Activated B cell treated with CpG ODN at 0.5 μM for 24 hours (primary cell): ENCODE measurements at places on chromosomes 1 and 21. TPM values are rescaled to one million over a fixed set of nuclear protein-coding genes. Genes with fewer than 3 reads are reported as not detected.

DNA sequence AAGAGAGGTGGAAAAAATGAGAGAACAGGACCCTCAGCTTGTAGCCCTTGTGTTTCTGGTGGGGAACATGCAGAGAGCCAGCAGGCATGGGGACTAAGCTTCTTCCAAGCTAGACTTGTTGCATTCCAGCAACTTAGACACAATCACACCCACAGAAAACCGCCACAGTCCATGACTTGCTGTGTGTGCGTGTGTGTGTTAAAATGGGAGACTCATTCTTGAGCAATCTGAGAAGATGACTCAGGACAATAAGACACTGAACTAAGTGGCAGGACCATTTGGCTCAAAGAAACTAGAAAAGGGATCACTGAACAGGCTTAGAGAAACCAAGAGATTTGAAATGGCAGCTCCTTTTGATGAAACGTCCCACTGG is 78.0 kb downstream of the HLX start:
- no peaks in the 10 kb centered on the region for H3K36me3 ChIP-seq
- no peaks in the 10 kb centered on the region for H3K4me1 ChIP-seq
- no peak overlapping the region for H3K4me3 ChIP-seq
- no peak overlapping the region for H3K27ac ChIP-seq
- no peak for DNase-seq

- H3K4me1 ChIP-seq, result peaks cover 2% of the 10 kb centered on the region
- no peaks in the 10 kb centered on the region for H3K36me3 ChIP-seq
- no peak overlapping the region for H3K27ac ChIP-seq
- no peaks in the 10 kb centered on the region for H3K27me3 ChIP-seq
- H3K4me3 ChIP-seq, result no peak overlapping the region
- no peak for DNase-seq
Observed at GRCh38 chr1:101367630-101368029, 130.8 kb downstream of the S1PR1 start.

GRCh38 chr1:221849110-221849509 is 107.2 kb upstream of the DUSP10 start:
- DNase-seq, result no peak
- H3K4me1 ChIP-seq, result peaks cover 2% of the 10 kb centered on the region
- H3K27ac ChIP-seq, result no peak overlapping the region
- H3K27me3 ChIP-seq, result no peaks in the 10 kb centered on the region
- H3K4me3 ChIP-seq, result no peak overlapping the region

- peaks cover 8% of the 10 kb centered on the region for H3K36me3 ChIP-seq
- no peak overlapping the region for H3K4me3 ChIP-seq
- no peaks in the 10 kb centered on the region for H3K27me3 ChIP-seq
- H3K4me1 ChIP-seq, result peaks cover 93% of the 10 kb centered on the region
- no peak overlapping the region for H3K27ac ChIP-seq
- no peak for DNase-seq
Observed at GRCh38 chr1:155008015-155008941, 5.7 kb downstream of the ZBTB7B start.

DNA sequence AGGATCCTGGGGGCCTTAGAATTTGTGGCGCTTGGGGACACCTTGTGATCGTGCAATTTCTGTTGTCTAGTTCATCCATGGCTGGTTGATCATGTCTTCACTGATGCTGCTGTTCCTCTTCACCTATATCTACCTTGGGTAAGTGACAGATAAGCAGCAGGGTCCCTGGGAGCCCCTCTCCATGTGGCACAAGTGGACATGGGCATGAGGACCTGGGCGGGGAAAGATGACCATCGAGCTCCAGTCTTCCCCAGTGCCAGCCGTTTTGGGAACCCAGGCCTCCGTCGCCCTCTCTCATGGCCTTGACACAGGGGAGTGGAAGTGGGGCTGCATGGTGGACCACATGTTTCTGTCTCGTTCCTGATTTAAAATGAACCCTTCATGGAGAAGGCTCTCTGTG is 17.6 kb downstream of the PSEN2 start:
- no peak overlapping the region for H3K27ac ChIP-seq
- DNase-seq, result no peak
- H3K4me1 ChIP-seq, result peaks cover 36% of the 10 kb centered on the region
- H3K4me3 ChIP-seq, result no peak overlapping the region
- peaks cover 28% of the 10 kb centered on the region for H3K36me3 ChIP-seq

GRCh38 chr1:184982002-184982954 is 8.0 kb upstream of the NIBAN1 start:
- no peak overlapping the region for H3K4me3 ChIP-seq
- no peak overlapping the region for H3K27ac ChIP-seq
- peak; percentile 62 for DNase-seq
- no peaks in the 10 kb centered on the region for H3K27me3 ChIP-seq
- peaks cover 5% of the 10 kb centered on the region for H3K4me1 ChIP-seq

DNA sequence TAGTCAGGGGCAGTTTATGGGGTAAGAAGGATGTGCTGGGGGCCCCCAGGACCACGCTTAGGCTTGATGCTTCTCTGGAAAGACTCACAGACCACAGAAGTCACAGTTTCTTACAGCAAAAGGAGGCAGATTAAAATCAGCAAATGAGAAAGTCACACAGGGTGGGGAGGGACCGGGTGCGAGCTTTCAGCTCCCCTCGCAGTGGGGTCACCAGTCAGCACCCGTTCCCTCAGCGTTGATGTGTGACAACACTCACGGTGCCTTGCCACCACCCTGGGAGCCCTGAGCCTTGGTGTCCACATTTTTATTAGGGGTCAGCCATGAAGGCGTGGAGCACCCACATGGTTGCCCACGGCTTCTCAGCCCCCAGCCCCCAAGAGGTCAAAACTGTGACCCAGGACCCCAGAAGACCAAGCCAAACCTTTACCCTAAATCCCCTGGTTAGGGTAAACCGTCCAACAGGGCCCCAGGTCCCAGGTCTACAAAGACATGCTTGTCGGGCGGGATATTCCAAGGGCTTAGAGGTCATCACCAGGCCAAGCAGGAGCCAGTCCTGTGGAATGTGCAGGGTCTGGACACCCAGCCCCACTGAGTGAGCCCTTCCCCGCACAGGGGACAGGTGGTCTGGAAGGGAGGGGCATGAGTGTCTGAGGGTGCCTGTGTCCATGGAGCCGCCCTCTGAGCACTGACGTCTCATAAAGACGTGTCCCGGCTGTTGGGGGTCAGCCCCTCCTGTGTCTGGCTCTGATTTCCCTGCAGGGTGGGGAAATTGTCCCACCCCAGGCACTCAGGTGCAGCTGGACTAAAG is 64.5 kb upstream of the ABCG1 start:
- H3K4me1 ChIP-seq, result peaks cover 3% of the 10 kb centered on the region
- H3K4me3 ChIP-seq, result no peak overlapping the region
- DNase-seq, result no peak
- H3K27ac ChIP-seq, result no peak overlapping the region

DNA sequence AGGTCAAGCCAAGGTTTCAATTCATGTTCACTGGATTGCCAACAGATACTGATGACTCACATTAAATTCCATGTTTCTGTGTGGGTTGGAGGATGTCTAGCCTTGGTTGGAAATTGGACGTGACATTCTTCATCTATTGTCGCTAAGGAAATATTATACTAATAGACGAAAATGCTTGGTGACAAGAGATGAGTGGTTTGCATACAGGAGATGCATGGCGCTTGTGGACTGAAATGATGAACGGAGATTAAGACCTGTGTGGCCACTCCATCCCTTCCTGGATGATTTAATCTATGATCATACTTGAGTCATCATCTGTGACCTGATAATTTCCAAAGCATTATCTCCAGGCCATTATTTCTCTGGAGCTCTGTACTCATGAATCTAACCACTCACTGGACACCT is 97.0 kb upstream of the CD34 start:
- H3K4me3 ChIP-seq, result no peak overlapping the region
- no peaks in the 10 kb centered on the region for H3K27me3 ChIP-seq
- no peak overlapping the region for H3K27ac ChIP-seq
- no peaks in the 10 kb centered on the region for H3K36me3 ChIP-seq
- H3K4me1 ChIP-seq, result no peaks in the 10 kb centered on the region

- no peak for DNase-seq
- no peak overlapping the region for H3K4me3 ChIP-seq
- no peaks in the 10 kb centered on the region for H3K27me3 ChIP-seq
- H3K36me3 ChIP-seq, result no peaks in the 10 kb centered on the region
Observed at GRCh38 chr1:34290831-34291230, 114.1 kb downstream of the C1orf94 start.

- peaks cover 2% of the 10 kb centered on the region for H3K27me3 ChIP-seq
- no peak overlapping the region for H3K4me3 ChIP-seq
Observed at GRCh38 chr1:50208315-50208714, 99.6 kb downstream of the ELAVL4 start.

- DNase-seq, result no peak
- peaks cover 6% of the 10 kb centered on the region for H3K27me3 ChIP-seq
- no peak overlapping the region for H3K27ac ChIP-seq
- H3K4me3 ChIP-seq, result no peak overlapping the region
Observed at GRCh38 chr1:62398377-62398776, 38.5 kb upstream of the USP1 start.

DNA sequence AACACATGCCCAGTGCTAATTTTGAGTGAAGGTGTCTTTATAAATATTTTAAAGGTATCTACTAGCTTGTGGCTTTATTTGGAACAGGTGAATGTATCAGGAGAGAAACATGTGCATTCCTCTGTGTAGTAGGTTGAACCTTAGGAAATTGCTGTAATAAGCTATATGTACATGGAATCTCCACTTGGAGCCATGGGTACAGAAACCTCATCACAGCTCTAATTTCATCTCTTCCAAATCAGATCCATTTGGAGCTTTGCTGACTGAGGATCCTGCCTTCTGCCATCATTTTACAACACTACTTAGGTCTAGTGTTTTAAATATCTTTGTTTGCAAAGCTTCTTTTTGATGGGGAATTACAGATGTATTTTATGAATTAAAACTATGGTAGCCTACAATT is 2.1 kb downstream of the KCNK2 start:
- H3K4me3 ChIP-seq, result no peak overlapping the region
- DNase-seq, result no peak
- no peaks in the 10 kb centered on the region for H3K36me3 ChIP-seq
- H3K27me3 ChIP-seq, result peaks cover 36% of the 10 kb centered on the region

- H3K27ac ChIP-seq, result no peak overlapping the region
- H3K27me3 ChIP-seq, result peaks cover 14% of the 10 kb centered on the region
- no peak overlapping the region for H3K4me3 ChIP-seq
Observed at GRCh38 chr1:203999618-204000017, 73.3 kb upstream of the SOX13 start.

E2F2 gene
- 2.4 and 3.4 TPM in 2 replicates for total RNA-seq

NR1I3 gene
- total RNA-seq, result 0.15 TPM in 1 of 2 replicates, not detected in the other

RPRD2 gene
- 27.1 and 28.6 TPM in 2 replicates for total RNA-seq

GNAT2 gene
- 0.71 TPM in 1 of 2 replicates, not detected in the other for total RNA-seq

DDX59 gene
- 27.6 and 28.2 TPM in 2 replicates for total RNA-seq

PFKFB2 gene
- total RNA-seq, result 7.6 and 10.1 TPM in 2 replicates

FAM110D gene
- not detected in 2 replicates for total RNA-seq
